ENCODE measurements at places on chromosomes 3 and 15.

- DNase-seq = peak; percentile 63
Observed at GRCh38 chr15:67456677-67457529, 64.0 kb upstream of the C15orf61 start.

GRCh38 chr3:158788446-158788845 lies 13.4 kb upstream of the MFSD1 start:
- no peak for DNase-seq

DNA sequence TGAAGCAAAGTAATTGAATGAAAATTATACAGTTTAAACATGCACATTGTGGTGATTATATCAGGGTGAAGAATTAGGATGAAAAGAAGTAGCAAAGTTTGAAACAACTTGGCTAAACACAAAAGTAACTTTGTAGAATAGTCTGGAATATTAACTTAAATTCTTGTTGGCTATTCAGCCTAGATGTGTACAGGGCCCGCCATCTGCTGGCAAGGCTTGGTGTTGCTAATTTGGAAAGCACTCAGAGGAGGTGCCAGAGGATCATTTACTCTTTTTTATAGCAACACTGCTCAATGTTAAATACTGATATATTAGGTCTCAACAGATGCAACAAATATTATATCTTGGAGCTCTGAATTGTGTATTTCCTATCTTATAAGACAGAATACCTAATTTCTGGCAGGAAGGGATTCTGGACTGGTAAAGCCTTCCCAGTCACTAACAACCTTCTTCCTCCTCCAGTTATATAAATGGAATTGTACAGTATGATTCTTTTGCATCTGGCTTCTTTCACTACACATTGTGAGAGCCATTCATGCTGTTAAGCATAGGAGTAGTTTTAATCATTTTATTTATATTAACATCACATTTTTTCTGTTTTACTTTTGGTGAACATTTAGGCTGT lies 36.1 kb downstream of the TTC23 start:
- DNase-seq = no peak

GRCh38 chr15:25847051-25847450 lies 16.1 kb downstream of the ATP10A start:
- no peak for DNase-seq

GRCh38 chr15:80660119-80660518 lies 35.0 kb upstream of the ABHD17C start:
- no peak for DNase-seq

DNA sequence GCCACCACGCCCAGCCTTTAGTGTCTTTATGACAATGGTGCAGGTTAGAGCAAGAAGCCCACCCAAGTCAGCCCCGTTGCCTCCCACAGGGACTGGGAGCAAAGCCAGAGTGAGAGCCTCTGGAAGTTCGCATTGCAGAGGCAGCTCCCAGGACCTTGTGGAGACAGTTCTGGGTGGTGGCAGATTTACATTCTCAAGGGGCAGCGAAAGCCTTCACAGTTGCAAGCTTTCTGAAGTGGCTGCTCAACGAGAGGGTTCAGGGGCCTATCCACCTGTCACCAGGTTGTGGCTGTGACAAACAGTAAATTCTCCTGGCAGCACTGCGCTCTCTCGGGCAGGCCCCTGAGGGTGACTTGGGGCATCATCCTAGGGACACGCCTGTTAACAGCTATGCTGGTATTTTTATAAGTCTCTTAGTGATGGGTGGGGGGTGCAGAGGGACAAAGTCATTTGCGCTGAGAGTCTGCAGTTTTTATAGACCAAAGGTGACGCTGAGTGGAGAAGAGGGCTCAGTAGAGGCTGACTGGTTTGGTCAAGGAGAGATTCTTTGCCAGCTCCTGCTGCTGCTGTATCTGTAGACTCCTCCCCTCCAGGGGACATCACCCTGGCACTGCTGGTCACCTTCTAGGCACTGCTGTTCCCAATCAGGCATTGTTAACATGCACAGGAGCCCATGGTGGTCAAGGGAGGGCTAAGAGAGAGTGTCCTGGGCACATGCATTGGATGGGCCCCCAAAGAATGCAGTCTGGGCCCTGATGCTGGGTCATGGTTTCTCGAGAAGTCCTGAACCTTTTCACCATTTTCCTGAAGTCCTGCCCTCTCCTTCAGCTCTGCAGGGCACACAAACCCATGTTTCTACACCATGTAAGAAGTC lies 57.5 kb upstream of the KLF13 start:
- no peak for DNase-seq

- no peak for DNase-seq
Observed at GRCh38 chr3:165192610-165193192, 3.5 kb downstream of the SLITRK3 start.
